ENCODE measurements at places on chromosomes 4 and X.

DNA sequence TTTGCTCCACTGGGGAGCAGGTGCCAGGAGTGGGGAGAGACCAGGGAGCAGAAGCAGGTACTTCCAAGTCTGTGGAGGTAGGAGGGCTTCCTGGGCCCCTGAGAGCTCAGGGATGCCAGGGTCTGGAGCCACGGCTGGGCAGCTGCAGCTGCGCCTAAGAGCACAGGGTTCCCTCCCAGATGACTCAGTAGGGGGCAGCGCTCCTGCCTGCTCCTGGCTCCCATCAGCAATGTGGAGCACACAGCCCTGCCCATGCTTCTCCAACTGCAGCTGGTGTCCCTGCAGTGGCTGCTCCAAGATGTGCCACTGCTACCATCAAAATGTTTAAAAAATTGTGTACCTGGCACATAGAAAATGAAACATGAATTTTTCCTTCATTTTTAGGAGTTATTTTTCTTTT lies 1028.2 kb downstream of the PCDH7 start:
- no peaks in the 10 kb centered on the region for H3K36me3 ChIP-seq
- H3K27ac ChIP-seq: no peak overlapping the region
- no peak for DNase-seq
- H3K4me1 ChIP-seq: no peaks in the 10 kb centered on the region

- peaks cover 2% of the 10 kb centered on the region for H3K4me1 ChIP-seq
- H3K36me3 ChIP-seq: no peaks in the 10 kb centered on the region
- no peak for DNase-seq
- H3K4me3 ChIP-seq: no peak overlapping the region
- H3K27ac ChIP-seq: no peak overlapping the region
These were observed 62.6 kb upstream of the LIMCH1 start for GRCh38 chr4:41475402-41475801.

DNA sequence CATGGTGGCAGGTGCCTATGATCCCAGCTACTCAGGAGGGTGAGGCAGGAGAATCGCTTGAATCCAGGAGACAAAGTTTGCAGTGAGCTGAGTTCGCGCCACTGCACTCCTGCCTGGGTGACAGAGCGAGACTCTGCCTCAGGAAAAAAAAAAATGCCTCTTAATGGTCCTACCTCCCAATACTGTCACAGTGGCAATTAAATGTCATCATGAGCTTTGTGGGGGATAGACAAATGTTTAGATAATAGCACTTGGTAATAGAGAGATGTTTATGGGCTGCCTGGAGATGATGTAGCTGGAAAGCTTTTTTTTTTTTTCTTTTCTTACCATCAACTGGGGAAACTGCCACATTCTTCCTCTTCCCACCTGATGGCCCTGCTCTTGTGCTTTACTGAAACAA lies 33.0 kb downstream of the GRK4 start:
- H3K4me3 ChIP-seq: no peak overlapping the region
- H3K36me3 ChIP-seq: no peaks in the 10 kb centered on the region
- no peaks in the 10 kb centered on the region for H3K4me1 ChIP-seq
- no peaks in the 10 kb centered on the region for H3K27me3 ChIP-seq

GRCh38 chr4:52483186-52483890 lies 175.8 kb downstream of the USP46 start:
- no peaks in the 10 kb centered on the region for H3K36me3 ChIP-seq
- no peak overlapping the region for H3K4me3 ChIP-seq
- H3K4me1 ChIP-seq: no peaks in the 10 kb centered on the region
- no peaks in the 10 kb centered on the region for H3K27me3 ChIP-seq

DNA sequence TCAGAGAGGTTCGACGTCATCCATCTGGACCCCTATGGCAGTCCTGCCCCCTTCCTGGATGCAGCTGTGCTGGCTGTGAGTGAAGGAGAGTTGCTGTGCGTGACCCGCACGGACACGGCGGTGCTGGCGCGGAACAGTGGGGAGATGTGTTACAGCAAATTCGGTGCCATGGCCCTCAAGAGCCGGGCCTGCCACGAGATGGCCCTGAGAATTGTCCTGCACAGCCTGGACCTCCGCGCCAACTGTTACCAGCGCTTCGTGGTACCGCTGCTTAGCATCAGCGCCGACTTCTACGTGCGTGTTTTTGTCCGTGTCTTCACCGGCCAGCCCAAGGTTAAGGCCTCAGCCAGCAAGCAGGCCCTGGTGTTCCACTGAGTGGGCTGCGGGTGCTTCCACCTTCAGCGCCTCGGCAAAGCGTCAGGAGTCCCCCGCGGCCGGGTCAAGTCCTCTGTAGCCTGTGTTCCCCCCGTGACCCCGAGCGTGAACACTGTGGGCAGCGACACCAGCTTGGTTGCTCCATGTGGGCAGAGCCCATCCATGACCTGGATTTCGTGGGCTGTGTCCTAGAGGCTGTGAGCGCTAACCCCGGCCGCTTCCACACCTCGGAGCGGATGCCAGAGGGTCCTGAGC lies 186.7 kb upstream of the SLITRK2 start:
- H3K4me1 ChIP-seq: no peaks in the 10 kb centered on the region
- H3K36me3 ChIP-seq: no peaks in the 10 kb centered on the region
- no peak for DNase-seq
- H3K27me3 ChIP-seq: no peaks in the 10 kb centered on the region
- no peak overlapping the region for H3K27ac ChIP-seq

- no peaks in the 10 kb centered on the region for H3K36me3 ChIP-seq
- no peak overlapping the region for H3K4me3 ChIP-seq
- no peaks in the 10 kb centered on the region for H3K27me3 ChIP-seq
- DNase-seq: no peak
- no peaks in the 10 kb centered on the region for H3K4me1 ChIP-seq
- no peak overlapping the region for H3K27ac ChIP-seq
These were observed 87.0 kb upstream of the TRPC3 start for GRCh38 chr4:122038896-122039295.

DNA sequence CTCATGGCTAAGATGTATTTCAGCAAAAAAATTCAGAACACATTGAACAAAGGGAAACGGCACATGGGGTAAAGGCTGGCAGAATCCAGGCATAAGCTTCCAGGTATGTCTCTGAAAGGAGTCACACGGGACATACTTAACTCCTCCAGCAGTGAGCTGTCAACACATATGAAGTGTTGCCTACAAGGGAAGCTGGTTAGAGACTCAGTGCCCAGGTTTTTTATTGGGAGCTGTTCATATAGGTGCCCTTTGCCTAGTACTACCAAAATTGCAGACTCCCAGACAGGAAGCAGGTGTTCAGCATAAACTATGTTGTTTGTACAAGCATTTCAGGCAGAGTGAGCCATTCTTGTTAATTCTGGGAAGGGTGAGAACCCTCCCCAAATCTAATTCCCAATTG lies 77.4 kb upstream of the PUDP start:
- no peak overlapping the region for H3K27ac ChIP-seq
- H3K27me3 ChIP-seq: no peaks in the 10 kb centered on the region
- H3K36me3 ChIP-seq: no peaks in the 10 kb centered on the region
- H3K4me3 ChIP-seq: no peak overlapping the region

DNA sequence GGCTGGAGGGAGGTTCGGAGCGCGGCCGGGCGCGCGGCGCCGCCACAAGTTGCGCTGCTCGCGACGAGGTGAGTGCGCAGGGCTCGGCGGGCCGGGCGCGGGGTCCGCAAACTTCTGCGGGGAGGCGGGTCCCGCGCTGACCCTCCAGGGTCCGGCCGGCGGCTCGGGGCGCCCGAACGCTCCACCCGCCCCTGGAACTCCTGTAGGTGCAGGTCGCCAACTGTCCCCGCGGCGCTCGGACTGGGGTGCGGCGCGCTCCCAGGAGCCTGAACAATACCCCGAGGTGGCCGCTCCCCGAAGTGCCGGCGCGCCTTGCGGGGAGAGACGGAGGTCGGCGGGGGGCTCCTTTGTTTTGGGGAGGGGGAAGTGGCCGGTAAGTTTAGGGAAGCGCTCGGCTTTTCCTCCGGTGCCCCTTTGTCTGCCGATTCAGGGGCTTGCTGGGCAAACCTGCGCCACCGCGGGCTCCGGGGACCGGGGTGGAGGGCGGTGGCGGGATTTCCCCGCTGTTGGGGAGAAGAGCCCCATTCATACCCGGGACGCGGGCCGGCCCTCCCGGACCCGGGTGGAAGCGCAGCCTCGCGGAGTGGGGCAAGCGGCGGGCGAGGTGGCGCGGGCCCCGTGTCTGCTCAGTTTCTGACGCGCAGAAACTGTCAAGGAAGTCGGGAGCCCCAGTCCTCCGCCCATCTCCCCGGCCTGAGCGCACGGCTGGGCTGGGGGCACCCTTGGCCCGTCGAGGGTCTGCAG lies 694 bp downstream of the TBL1X start:
- H3K27me3 ChIP-seq: no peaks in the 10 kb centered on the region
- peak overlapping the region; percentile 63 for H3K4me3 ChIP-seq

GRCh38 chrX:149312988-149313387 lies 192.1 kb downstream of the IDS start:
- DNase-seq: no peak
- no peak overlapping the region for H3K4me3 ChIP-seq
- H3K27me3 ChIP-seq: no peaks in the 10 kb centered on the region
- no peaks in the 10 kb centered on the region for H3K4me1 ChIP-seq
- H3K27ac ChIP-seq: no peak overlapping the region

- H3K27ac ChIP-seq: no peak overlapping the region
- no peaks in the 10 kb centered on the region for H3K27me3 ChIP-seq
- no peak overlapping the region for H3K4me3 ChIP-seq
- DNase-seq: no peak
- peaks cover 24% of the 10 kb centered on the region for H3K4me1 ChIP-seq
These were observed 93.6 kb downstream of the GPR143 start for GRCh38 chrX:9671998-9672397.

DNA sequence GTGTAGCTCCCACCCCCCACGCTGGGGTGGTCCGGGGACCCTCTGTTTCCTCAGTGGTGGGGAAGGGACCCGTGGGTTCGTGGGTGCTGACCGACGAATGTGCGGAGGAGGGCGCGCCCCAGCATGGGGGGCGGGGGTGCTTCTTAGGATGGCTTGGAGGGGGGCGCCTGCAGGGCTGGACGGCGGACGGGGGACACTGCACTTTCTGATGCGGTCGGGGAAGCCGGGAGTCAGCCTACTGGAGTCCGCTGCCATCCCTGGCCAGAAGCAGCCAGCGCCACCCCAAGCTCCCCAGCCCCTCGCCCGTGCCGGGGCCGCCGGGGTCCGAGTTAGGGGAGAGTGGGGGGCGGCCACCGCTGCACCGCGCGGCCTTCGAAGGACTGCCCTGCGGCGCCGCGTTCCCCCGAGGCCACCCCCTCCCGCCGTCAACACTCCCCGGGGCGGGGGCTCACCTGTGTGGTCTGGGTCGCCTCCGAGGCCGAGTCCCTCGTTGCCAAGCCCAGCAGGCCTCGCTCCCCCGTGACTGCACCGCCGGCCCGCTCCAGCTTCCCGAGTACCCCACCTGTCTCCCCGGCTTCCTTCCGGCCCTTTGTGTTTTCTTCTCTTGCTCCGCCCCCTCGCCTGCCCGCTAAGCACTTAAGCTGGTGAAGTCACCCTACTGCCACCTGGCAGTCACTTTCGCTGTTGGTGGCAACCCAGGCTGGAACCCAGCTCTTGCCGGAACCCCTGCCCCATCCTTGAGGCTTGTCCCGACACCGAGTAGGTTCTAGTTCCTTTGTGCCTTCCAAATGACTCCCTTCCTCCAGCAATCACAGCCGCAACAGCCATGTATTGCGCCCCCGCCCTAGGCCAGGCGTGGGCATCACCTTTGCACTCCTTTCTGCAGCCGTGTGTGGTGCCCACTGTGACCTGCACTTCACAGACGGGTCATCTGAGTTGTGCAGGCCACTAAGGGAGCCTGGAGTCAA lies at the start of gene OCIAD2:
Gene OCIAD2 (minus strand): TSS at position 569 of the 968 bp plus-strand sequence. CDS start 2,225 bp downstream, outside the sequence.
- H3K4me3 ChIP-seq: peak within 1 kb of the TSS; percentile 84
- DNase-seq: peak; percentile 82
- peaks cover 6% of the 10 kb centered on the region for H3K36me3 ChIP-seq
- peak within 1 kb of the TSS; percentile 29 for H3K27ac ChIP-seq
- no peaks in the 10 kb centered on the region for H3K27me3 ChIP-seq

DNA sequence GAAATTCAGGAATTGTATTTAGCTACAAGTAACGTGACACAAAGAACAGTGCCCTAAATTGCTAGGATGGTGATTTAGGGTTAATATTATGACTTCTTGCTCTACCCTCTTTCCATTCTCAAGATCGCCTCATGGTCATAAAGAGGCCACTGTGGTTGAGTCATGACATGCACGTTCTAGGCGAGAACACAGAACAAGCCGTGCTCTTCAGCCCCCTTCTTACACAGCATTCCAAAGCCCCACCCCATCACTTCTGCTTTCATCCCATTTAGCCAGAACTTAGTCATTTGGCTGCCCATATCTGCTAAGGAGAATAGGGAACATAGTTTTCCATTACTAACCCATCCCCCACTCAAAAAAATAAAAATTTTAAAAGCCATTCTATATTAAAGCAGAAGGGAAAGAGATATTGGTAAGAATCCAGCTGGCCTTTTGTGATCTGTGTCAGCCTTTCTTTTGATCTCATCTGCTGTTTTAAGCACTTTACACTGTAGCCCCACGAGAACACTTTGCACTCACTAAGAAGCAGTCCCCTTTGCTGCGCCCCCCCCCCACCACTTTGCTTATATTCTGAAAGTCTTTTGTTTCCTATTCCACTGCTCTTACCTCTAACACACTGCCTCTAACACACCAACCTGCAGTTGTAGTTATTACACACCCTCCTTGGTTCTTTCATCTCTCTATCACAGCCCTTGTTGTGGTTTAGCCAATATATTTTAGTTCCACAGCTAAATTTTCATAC lies 28.4 kb downstream of the NPNT start:
- H3K4me3 ChIP-seq: peak overlapping the region; percentile 8
- H3K27me3 ChIP-seq: no peaks in the 10 kb centered on the region
- H3K27ac ChIP-seq: peak overlapping the region; percentile 52

DNA sequence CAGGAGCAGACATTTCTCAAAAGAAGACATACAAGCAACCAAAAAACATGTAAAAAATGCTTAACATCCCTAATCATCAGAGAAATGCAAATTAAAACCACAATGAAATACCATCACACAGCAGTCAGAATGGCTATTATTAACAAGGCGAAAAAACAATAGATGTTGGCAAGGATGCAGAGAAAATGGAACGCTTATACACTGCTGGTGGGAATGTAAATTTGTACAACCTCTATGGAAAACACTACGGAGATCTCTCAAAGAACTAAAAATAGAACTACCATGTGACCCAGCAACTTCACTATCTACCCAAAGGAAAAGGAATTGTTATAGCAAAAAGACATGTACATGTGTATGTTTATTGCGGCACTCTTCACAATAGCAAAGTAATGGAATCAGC lies 71.5 kb downstream of the PPP4R3C start:
- H3K4me3 ChIP-seq: no peak overlapping the region
- no peaks in the 10 kb centered on the region for H3K27me3 ChIP-seq
- no peak overlapping the region for H3K27ac ChIP-seq
- DNase-seq: no peak

DNA sequence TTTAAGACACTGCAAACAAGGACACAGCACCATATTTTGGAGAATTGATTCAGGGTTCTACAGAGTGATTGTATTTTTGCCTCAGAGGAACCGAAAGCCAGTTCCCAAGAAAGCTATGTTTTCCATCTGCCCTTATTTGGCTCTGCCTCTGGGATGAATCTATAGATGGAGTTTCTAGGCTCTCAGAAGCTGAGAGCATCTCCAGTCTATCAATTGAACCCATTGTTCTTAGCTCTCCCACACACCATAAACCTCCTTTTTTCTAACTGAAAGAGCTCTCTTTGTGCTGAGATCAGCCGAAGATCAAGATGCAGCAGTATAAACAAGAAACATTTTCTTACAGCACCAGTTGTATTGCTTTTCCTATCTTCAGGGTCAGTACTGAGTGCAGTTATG lies 16.9 kb downstream of the PLP1 start:
- DNase-seq: no peak
- H3K36me3 ChIP-seq: no peaks in the 10 kb centered on the region
- H3K27ac ChIP-seq: no peak overlapping the region
- no peak overlapping the region for H3K4me3 ChIP-seq

- DNase-seq: no peak
- no peaks in the 10 kb centered on the region for H3K4me1 ChIP-seq
- peaks cover 8% of the 10 kb centered on the region for H3K27me3 ChIP-seq
- no peak overlapping the region for H3K27ac ChIP-seq
- H3K4me3 ChIP-seq: no peak overlapping the region
These were observed 6.3 kb downstream of the DCHS2 start for GRCh38 chr4:154485127-154485773.

Measured in ascending aorta (tissue), 2 donors.